Smooth muscle cell of the umbilical artery (primary cell): ENCODE measurements at places on chromosomes 2 and 18. TPM values are rescaled to one million over a fixed set of nuclear protein-coding genes. Genes with fewer than 3 reads are reported as not detected.

Gene DSG2
- total RNA-seq: 65.6 and 102 TPM in 2 replicates

Gene FOXI3
- not detected in 2 replicates for total RNA-seq

Gene ZSCAN30
- total RNA-seq: 14.8 and 16.4 TPM in 2 replicates

Gene FLACC1
- 0.89 and 1.7 TPM in 2 replicates for total RNA-seq

Gene TNFAIP6
- total RNA-seq: 2.3 and 41.6 TPM in 2 replicates

Gene METTL21A
- 8.6 and 10.9 TPM in 2 replicates for total RNA-seq

Gene ARL4C
- 5.9 and 20.9 TPM in 2 replicates for total RNA-seq

Gene NCK2
- total RNA-seq: 19.6 and 34.1 TPM in 2 replicates

Gene DSG1
- not detected in 2 replicates for total RNA-seq

Gene TMEM247
- not detected in 2 replicates for total RNA-seq

Gene HOXD10
- total RNA-seq: 18.4 and 19.4 TPM in 2 replicates

Gene ARHGAP25
- 0.18 and 0.30 TPM in 2 replicates for total RNA-seq
